AG08396 (cell line): ENCODE measurements at places on chromosomes 3 and 15.
A peak's percentile ranks its signal among the peaks of the same experiment; 100 is the strongest.

DNA sequence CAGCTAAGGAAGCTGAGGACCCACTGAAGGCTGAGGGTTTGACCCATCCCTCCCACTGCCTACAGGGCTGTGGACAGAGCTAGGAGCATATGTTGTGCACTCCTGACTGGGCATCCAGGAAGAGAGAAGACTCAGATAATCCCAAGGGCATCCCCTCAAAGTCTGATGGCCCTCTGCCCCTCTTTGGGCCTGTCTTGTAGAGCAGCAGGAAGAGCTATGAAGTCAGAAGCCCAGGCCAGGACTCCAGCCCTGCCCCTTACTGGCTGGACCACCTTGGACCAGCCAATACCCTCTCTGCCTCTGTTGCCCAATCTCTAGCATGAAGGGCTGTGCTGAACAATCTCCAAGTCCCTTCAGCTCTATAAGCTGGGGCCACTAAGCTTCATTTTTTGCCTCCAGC lies 210.8 kb downstream of the RPLP1 start:
- no peak for DNase-seq

GRCh38 chr15:90036343-90036742 lies 35.2 kb downstream of the ZNF710 start:
- DNase-seq = no peak

DNA sequence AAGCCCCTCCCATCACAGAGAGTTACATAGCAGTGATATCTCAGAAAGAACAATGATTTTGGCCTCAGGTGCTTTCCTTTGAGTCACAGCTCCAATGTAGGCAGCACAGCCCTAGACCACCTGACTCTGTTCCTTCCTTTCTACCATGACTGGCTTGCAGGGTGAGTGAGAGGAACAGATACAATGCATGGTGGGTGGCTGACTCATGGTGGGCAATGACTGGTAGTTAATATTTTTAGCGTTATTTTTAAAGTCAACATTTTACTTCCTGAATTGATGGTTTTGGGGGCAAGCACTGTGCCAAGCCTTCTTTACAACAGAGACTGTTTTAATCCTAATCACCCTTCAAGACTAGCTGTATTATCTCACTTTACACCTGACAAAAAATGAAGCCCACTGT lies 32.8 kb upstream of the ST3GAL6 start:
- DNase-seq = no peak

DNA sequence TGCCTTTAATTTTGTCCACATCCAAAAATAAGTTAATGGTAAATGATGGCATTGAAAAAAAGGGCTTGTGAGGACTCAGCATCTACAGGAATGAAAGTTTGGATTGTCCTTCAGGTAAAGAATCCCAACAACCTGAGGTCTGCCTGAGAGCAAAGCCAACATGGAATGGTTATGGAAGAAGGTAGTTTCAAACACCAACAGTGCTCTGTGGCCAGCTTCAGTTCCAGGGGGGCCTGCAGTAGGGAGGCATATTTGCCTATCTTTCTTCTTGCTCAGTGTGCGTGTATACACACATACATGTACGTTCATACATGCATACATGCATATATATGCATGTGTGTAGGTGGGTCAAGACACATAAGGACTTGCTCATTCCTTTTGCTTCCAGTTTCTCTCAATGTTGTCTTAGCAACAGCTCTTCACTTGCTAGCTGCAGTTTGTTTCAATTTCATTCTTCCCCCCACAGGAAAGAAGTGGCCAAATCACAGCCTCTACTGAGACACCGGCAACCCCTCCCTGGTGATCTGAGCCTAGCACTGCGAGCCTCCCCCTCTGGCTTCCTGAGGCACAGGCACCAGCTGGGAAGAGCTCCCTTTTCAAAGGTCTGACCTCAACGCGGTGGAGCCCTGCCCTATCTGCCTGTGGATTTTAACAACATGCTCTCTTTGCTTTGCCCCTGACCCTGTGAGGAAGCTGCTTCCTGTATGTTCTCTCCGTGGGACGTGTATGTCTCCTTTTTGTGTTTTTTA lies 146.2 kb downstream of the KLF13 start:
- DNase-seq = peak; percentile 70

DNA sequence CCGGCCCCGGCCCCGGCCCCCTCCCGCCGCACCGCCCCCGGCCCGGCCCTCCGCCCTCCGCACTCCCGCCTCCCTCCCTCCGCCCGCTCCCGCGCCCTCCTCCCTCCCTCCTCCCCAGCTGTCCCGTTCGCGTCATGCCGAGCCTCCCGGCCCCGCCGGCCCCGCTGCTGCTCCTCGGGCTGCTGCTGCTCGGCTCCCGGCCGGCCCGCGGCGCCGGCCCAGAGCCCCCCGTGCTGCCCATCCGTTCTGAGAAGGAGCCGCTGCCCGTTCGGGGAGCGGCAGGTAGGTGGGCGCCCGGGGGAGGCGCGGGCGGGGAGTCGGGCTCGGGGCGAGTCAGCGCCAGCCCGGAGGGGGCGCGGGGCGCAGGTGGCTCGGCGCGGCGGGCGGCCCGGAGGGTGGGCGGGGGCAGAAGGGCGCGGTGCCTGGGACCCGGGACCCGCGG lies 352 bp downstream of the CHRD start:
- DNase-seq = peak; percentile 87

DNA sequence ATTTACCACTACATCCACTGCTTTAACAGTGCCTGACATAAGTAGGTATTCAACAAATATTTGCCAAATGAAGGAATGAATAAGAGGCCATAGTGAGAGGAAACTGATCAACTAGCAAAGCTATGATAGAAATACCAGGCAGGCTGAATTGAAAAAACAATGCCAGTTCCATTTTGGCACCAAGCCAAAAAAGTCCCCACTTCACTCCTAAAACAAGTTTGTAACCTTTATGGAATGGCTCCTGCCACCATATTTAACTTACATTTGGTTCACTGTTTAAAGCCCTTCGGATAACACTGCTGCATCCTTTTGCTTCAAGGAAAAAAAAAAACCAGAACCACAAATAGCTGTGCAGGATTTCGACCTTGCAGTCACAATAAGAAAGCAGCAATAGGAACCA lies 166.1 kb downstream of the FRMD5 start:
- DNase-seq = no peak

DNA sequence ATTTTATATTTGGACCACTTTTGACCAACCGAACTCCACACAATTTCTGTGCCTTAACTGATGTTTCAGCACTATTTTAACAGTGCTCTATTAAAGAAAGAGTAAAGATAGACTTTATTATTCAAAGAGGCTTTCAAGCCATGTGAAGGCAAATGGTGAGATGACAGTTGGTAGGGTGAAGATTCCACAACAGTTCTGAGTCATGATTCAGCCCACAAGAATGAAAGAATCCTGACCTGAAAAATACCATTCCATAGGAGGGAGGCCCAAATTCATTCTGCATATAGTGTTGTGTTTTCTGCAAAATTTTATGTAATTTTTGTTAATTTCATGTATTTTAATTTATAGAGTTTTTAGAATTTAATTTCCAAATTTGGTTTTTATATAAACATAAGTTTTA lies 135.6 kb upstream of the STAC start:
- DNase-seq = no peak

DNA sequence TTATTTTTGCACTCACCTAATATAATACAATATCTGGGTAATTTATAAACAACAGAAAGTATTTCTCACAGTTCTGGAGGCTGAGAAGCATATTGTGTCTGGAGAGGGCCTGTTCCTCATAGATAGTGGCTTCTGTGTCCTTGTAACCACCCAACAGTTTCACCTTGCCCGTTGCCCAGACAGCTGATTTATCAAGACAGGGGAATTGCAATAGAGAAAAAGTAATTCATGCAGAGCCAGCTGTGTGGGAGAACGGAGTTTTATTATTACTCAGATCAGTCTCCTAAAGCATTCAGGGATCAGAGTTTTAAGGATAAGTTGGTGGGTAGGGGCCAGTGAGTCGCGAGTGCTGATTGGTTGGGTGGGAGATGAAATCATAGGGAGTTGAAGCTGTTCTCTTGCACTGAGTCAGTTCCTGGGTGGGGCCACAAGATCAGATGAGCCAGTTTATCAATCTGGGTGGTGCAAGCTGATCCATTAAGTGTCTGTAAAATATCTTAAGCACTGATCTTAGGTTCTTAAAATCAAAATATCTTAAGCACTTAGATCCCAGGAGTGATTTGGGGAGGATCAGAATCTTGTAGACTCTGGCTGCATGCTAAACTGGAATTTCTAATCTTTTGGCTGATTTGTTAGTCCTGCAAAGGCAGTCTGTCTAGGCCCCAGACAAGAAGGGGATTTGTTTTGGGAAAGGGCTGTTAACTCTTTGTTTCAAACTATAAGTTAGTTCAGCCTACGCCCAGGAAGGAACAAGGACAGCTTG lies 33.9 kb upstream of the C15orf39 start:
- DNase-seq = no peak

GRCh38 chr15:89375093-89376005 lies 40.7 kb upstream of the POLG start:
- DNase-seq = no peak

GRCh38 chr15:64681424-64682024 lies 93.9 kb downstream of the RBPMS2 start:
- DNase-seq = peak; percentile 79

DNA sequence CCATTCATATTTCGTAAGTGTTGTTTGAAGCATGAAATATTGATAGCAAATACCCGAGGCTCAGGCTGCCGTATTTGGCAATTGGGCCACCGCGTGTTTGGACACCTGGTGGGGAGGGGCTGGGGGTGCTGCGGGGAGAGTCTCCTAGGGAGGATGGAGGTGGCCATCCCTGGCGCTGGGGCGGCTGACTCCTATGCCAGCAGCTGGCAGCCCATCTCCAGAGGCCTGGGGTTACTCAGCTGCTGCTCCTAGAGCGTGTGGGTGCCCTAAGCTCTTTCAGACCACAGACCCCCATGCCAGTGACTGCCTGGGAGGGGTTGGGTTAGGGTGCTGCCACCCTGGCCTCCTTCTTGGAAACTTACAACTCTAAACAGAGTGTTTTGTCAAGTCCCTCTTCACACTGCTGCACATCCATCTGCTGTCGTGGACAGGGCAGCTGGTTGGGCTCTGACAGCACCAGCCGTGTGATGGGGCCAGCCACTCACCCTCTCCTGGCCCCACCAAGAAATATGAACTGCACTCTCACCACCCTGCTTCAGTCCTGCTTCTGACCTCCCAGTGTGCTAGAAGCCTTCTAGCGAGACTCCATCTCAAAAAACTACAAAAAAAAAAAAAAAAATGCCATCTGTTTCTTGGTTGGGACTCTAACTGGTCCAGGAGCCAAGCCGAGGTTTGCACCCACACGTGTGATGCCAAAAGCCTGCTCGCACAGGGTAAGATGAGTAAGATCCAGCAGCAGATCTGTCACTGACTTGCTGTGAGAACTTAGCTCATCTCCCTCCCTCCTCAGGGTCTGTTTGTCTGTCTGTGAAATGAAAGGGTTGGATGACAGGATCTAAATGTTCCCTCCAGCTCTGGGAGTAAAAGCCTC lies 156.2 kb downstream of the MEGF11 start:
- DNase-seq = no peak

GRCh38 chr3:71130471-71131374 lies 452.8 kb downstream of the FOXP1 start:
- peak; percentile 65 for DNase-seq

GRCh38 chr3:45976191-45977091 lies 19.2 kb downstream of the FYCO1 start:
- no peak for DNase-seq

GRCh38 chr3:134483195-134483900 lies 2.4 kb downstream of the ANAPC13 start:
- peak; percentile 56 for DNase-seq

- no peak for DNase-seq
Measured at GRCh38 chr3:104526901-104527401, 839.8 kb upstream of the ALCAM start.

- no peak for DNase-seq
Measured at GRCh38 chr3:147030274-147030673, 376.1 kb downstream of the ZIC4 start.

GRCh38 chr3:123201223-123201556 lies 553 bp upstream of the SEC22A start:
- no peak for DNase-seq

- DNase-seq = no peak
Measured at GRCh38 chr3:192636517-192637444, 90.6 kb downstream of the FGF12 start.

DNA sequence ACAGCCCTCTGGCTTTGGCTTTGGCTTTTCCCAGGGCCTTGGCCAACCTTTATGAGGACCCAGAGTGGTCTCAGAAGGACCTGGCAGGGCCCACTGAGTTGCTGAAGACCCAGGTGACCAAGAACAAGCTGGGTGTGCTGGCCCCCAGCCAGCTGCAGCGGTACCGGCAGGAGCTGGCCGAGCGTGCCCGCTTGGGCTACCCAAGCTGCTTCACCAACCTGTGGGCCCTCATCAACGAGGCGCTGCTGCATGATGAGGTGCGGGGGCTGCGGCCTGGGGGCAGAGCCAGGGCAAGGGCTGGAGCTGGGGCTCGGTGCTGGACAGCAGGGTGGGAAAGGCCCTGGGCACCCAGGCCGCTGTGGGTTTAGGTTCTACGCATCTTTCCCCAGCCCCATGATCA lies 6.2 kb downstream of the PLA2G4B start:
- DNase-seq = no peak

DNA sequence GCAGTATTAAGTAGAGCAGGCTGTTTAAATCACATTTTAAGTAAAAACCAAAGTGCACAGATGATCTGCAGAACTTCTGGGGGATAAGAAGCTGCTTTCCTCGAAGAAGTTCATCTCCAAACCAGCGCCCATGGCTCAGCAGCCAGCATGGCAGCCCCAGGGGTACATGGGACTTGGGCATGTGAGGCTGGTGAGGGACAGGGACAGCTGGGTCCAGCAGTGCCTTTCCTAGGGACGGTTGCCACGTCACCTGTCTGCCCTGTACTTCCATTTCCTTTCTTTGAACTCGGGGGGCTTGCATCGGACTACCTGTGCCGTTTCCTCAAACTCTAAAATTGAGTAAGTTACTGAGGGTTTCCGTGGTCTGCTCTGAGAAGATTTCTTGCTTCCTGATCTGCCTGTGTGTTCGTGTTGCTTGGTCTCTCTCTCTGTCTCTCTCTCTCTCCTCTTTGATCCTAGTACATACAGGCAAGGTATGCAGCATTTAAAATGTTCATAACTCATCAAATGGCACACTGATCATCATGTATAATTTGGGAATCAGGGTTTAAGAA lies 67.6 kb downstream of the IGF1R start:
- DNase-seq = no peak

GRCh38 chr3:144770915-144771351 lies 799.3 kb downstream of the DIPK2A start:
- DNase-seq = no peak

DNA sequence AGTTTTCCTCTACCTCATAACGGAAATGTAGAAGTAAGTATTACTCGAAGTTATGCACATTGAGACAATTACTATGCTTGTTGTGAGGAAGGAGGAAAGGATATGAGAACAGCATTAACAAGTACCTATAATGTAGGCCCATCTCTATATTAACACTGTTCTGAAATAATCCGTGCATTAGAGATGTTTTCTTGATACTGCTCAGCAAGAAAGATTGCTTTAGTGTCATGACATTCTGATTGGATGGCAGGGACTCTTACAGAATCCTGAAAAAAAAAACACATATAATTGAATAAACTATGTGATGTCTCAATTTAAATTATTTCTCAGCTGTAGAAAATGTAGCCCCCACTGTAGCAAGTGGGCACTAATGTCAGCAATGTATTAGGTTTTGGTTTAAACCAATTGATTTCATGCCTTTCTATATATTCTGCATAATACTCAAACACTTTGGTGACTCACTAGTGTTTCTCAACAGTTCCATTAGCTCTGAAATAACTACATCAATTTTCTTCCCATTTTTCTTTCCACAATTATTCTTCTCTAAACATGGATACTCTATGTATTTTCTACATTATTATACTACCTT lies 598.3 kb upstream of the BCHE start:
- no peak for DNase-seq

GRCh38 chr15:101062471-101063171 lies 143.5 kb downstream of the LRRK1 start:
- DNase-seq = no peak
